NB4 (cell line): ENCODE measurements at places on chromosomes 7 and 10.
A peak's percentile ranks its signal among the peaks of the same experiment; 100 is the strongest.

DNA sequence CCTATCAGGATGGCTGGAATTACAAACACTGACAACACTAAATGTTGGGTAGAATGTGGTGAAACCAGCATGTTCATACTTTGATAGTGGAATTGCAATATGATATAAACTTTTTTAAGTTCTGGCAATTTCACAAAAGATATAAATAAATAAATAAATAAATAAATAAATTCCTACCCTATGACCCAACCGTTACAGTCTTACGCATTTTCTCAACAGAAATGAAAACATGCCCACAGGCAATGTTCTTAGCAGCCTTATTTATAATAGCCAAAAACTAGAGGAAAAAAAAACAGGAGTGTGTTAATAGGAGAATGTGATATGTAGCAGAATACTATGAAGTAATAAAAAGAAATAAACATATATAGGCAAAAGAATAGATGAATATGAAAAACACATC lies 318.9 kb downstream of the IPMK start:
- no peak for DNase-seq

GRCh38 chr7:5525271-5526099 lies 101.9 kb upstream of the TNRC18 start:
- peak; percentile 69 for DNase-seq

- DNase-seq, result peak; percentile 73
Measured at GRCh38 chr7:30412782-30413504, 65.6 kb downstream of the NOD1 start.

GRCh38 chr7:146115548-146115850 lies 1.1 kb upstream of the CNTNAP2 start:
- DNase-seq, result no peak

DNA sequence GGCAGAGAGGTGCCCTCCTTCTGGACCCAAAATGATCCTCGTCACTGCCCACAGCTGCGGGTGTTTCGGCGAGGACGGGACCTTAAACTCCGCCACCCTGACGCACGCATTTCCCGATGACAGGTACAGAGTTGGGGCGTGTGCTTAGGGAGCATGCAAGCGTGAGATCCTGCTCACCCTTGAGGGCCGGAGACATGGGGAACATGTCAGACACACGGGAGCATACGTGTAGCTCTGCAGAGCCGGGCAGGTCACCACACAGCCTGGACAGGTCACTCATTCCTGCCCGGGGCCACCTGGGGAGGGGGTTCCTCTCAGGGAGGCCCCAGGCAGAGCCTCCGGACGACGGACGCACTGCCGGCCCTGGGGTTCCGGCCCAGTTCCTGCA lies 57.6 kb upstream of the PDGFA start:
- no peak for DNase-seq

GRCh38 chr10:103896225-103896624 lies 21.8 kb downstream of the STN1 start:
- DNase-seq, result no peak

GRCh38 chr10:101120884-101121653 lies 10.0 kb upstream of the TLX1 start:
- peak; percentile 48 for DNase-seq

- no peak for DNase-seq
Measured at GRCh38 chr10:43118631-43119415, 19.4 kb upstream of the CSGALNACT2 start.

- no peak for DNase-seq
Measured at GRCh38 chr10:75028748-75029147, 82.7 kb upstream of the SAMD8 start.

GRCh38 chr7:27678617-27679260 lies 16.1 kb upstream of the HIBADH start:
- no peak for DNase-seq

GRCh38 chr7:4233621-4234497 lies 448.2 kb upstream of the FOXK1 start:
- DNase-seq, result no peak

GRCh38 chr10:99119258-99119748 lies 116.3 kb downstream of the HPSE2 start:
- no peak for DNase-seq

- peak; percentile 7 for DNase-seq
Measured at GRCh38 chr10:22250897-22251660, 33.3 kb upstream of the EBLN1 start.

DNA sequence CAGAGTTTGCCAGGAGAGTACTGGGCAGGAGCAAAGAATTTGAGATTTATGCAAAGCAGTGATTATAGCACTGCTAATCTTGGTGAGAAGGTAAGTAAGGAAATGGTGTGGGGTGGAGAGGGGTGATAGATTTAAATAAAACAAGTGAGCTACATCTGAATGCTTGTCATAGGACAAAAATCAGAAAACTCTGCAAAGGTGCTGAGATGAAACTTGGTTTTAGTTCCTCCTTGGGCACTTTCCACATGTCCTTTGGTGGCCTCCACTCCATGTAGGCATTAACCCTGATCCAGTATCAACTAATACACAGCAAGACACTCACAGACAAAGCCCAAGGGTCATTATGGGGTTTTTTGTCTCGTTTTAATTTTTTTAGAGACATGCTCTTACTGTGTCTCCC lies 25.7 kb upstream of the FAM107B start:
- DNase-seq, result no peak

DNA sequence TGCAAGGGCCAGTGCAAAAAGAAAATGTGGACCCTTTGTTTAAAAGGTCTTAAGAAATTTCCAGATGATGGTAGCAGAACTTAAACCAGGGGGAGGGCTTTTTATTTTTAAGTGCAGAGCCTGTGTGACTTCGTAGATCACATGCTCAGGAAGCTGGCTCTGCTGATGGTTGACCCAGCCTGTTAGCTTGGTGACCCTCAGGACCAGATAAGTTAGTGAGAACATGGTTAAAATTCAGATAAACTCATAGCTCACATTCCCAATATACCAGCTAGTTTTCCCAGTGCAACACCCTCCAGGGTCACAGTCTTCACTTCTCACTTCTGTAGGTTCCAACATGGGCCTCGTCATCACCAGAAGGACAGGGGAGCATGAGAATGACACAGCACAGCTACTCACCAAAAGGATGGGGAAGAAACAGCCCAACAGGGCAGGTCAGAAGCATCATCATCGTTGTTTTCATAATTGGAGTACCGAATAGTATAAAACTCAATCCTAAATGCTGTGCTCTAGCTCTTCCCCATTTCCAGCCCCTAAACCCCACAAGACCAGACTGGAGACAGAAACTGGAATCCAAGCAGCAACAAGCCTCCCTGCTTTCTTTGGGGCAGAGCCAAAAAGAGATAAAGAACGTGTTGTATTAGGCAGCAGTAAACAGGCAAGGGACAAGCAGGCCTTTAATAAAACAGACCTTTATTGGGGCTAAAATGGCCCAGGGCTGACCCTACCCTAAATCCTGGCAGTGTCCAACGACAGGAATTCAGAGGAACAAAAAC lies 102.2 kb upstream of the ANKRD1 start:
- DNase-seq, result no peak

DNA sequence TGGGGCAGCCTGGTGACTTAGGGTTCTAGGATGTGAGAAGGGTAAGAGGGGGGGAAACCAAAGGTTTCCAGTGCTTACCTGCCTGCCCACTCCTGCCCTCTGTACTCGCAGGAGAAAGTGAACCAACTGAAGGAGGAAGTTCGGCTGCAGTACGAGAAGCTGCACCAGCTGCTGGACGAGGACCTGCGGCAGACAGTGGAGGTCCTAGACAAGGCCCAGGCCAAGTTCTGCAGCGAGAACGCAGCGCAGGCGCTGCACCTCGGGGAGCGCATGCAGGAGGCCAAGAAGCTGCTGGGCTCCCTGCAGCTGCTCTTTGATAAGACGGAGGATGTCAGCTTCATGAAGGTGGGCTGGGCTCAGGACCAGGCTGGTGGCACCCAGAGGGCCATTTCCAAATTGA lies 10.7 kb downstream of the TRIM8 start:
- DNase-seq, result no peak

DNA sequence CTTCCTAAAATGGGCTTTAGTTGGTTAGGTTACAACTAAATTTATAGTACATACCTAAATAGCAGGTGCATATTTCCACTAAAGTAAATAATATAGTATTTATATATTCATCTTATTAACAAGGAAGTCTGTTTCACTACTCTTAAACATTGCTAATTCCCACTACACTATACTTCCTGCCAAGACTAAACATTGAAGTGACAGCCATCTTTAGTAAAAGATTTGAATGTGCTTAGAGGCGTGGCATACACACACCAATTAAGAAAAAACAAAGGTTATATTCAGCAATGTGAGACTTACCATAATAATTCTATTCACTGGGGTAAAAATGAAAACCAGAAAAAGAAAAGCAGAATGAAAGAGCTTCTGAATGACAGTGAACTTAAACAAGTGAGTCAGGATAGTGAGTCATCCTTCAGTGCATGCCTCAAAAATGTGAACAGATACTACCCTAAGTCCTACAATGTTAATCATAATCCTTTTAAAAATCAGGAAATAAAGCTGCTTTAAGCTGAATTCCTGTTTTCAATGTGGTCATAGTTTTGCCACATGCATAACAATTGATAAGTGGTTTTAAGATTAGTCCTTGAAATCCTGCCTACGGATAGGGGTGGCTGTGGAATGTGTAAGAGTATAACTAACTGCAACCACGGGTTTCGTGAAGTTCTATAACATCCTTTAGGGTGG lies 59.4 kb downstream of the USP6NL start:
- DNase-seq, result peak; percentile 56

DNA sequence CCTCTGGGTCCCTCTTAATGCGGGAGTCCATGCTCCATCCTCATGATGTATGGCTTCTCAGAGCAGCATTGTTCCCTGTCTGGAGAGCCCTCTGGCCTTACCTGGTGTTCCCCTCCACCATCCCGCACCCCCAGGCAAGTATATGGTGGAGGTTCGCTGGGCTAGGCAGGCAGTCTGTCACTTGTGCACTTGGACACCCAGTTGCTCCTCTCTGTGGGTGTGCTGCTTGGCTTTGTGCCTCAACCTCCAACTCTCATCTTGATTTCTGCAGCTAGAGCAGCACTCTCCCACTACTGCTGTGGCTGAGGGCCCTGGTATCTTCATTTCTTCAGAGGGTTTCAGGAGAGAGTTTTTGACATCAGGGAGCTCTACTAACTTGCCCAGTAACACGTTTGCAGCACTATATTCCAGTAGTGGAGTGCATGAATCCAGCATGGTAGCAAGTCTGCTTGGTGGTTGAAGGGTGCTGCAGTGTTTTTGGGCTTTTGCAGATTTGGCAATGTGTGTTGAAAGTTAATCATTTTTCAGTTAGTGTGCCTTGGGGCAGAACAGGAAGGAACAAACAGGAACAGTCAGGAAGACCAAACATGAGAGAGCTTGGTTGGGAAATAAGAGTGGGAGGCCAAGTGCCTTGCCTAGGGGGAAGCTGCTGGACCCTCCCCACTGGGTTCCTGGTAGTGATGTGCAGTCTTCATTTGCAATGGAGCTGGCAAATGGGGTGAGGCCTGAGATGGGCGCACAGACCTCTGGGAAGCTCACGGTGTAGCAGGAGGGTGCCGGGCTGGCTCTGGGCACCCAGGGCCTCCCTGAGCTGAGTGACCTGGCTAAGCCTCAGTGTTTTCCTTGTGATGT lies 37.4 kb downstream of the TSPAN14 start:
- peak; percentile 98 for DNase-seq

DNA sequence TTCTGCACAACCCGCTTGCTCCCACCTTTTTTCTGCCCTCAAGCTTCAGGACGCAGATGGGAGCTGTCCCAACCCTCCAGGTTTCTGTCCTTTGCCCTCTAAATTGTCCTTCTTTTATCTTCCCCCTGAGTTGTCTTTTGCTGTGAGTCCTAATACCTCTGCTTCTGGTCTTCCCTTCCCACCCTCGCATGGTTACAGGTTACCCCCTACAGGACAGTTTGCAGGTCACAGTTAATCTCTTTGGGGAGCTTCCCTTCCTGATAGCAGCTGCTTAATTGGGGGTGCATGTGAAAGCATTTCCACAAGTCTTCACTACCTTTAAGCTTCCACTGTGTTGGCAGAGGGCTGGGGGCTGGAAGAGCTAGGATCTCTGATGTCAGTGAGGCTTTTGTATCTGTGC lies 121.5 kb upstream of the CXCL12 start:
- no peak for DNase-seq

- no peak for DNase-seq
Measured at GRCh38 chr10:75658496-75658895, 227.1 kb downstream of the LRMDA start.

DNA sequence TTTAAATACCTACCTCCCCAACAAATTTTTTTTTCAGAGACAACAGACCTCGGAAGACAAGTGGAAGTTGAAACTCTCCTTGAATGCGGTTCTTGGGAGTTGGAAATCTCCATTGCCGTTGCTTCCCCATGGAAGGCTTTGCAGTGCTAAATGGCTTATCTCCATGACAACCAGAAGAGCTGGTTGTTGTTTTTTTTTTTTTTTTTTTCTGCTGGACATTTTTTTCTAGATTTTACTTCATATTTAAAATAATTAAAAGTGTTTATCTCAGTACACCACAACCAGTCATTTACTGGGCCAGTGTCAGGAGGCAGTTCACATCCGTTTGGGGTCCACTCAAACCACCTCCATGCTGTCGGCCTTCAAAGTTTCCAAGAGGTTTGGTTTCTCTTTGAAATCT lies 348.5 kb upstream of the PRKCQ start:
- DNase-seq, result no peak

GRCh38 chr7:148715027-148715426 lies 16.3 kb downstream of the CUL1 start:
- DNase-seq, result no peak

DNA sequence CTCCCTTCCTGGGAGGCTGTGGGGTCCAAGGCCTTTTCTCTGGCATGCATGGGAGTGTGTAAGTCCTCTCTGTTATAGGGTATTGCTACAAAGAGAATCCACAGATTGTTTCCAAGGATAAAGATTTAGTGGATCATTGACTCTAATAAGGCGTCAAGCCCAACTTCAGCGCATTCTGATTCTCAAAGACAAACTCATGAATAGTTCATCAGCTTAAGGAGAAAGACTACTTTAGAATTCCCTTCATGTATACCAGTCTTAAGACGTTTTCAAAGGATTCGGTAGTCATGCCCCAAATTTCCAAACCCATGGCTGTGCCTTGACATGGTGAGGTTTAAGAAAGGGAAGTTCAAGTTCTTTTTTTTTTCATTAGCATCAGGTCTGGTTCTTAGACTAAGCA lies 46.6 kb upstream of the ABLIM1 start:
- no peak for DNase-seq

GRCh38 chr7:45342236-45342635 lies 184.6 kb downstream of the RAMP3 start:
- DNase-seq, result no peak

- no peak for DNase-seq
Measured at GRCh38 chr10:114243661-114244060, 4.6 kb downstream of the VWA2 start.

DNA sequence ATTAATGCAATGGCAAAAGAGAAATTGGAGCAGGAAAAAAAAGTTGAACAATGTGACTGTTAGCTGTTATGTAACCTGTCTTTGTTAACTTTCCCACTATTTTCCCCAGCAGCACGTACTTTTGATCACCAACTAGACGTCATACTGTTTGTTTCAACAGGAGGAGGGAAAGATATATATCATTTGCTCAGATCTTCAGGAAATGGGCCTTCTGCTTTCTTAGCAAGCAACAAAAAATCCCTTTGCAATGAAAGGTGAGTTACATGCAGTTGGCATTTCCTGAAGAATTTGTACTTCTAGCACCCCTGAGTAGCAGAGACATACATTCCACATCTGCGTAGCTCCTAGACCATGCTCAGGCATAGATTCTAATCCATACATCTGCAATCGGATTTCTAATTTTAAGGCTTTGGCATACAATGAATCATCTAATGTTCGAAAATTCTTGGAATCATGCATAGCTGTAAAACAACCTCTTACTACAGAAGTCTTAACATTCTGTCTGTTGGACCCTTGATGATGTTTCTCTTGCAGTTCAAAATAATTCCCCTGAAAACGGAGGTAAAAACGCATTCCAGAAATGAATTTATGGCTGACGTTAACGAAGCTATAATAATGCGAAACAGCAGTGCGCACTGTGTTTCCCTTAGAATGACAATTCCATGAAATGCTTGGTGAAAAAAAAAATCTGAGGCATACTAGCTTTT lies 286.9 kb upstream of the MGMT start:
- no peak for DNase-seq
